Left lung (tissue), 14 donors: ENCODE measurements at places on chromosomes 6 and 20. TPM values are rescaled to one million over a fixed set of nuclear protein-coding genes. Genes with fewer than 3 reads are reported as not detected.
A peak's percentile ranks its signal among the peaks of the same experiment; 100 is the strongest.

PNLDC1 gene
- 0.23 TPM for total RNA-seq

DNA sequence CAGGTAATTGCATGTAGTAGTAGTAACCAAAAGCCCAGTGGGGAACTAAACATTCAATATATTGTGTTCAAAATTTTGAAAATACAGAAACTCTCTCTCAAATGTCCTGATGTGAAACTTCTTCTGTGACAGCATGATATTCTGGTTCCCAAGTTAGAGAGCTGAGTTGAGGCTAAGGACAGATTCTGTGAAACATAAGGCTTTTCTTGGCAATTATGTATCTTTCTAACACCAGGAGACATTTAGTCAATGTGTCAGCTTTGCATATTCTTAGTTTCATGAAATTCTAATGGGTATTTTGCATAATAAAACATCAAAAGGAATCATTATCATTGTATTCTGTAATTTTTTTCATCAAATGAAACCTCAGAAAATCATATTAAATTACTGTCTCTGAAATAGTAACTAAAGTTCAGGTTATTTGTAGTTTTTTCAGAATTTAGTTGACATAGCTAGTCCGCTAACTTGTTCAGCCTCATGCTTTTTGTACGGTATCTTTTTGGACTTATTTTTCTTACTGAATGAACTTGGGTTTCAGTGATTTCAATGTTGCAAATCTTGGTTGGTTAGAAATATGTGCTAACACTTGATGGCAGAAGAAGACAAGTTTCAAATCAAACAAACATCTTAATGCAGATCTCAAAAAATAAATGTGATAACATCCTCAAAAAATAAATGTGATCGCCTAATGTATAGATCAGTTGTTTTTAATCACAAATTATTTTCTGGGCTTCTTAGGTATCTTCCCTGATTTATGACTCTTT, 70.4 kb downstream of the AKAP7 start:
- no peaks in the 10 kb centered on the region for H3K4me1 ChIP-seq
- no peak overlapping the region for H3K4me3 ChIP-seq
- no peaks in the 10 kb centered on the region for H3K36me3 ChIP-seq
- H3K27me3 ChIP-seq, result no peaks in the 10 kb centered on the region
- no peak for DNase-seq

- DNase-seq, result peak; percentile 26
- H3K4me3 ChIP-seq, result no peak overlapping the region
- H3K4me1 ChIP-seq, result peaks cover 9% of the 10 kb centered on the region
- no peak overlapping the region for H3K27ac ChIP-seq
- no peaks in the 10 kb centered on the region for H3K36me3 ChIP-seq
Measured at GRCh38 chr6:7546896-7547295, 5.4 kb downstream of the DSP start.

GRCh38 chr6:52020945-52021570, 66.4 kb downstream of the PKHD1 start:
- H3K4me1 ChIP-seq, result no peaks in the 10 kb centered on the region
- H3K27me3 ChIP-seq, result no peaks in the 10 kb centered on the region
- no peak overlapping the region for H3K4me3 ChIP-seq

GRCh38 chr6:111427341-111428116, 55.5 kb downstream of the REV3L start:
- no peak for DNase-seq
- no peak overlapping the region for H3K4me3 ChIP-seq
- H3K27me3 ChIP-seq, result no peaks in the 10 kb centered on the region
- no peak overlapping the region for H3K27ac ChIP-seq
- peaks cover 54% of the 10 kb centered on the region for H3K4me1 ChIP-seq
- no peaks in the 10 kb centered on the region for H3K36me3 ChIP-seq

TBC1D22B gene
- total RNA-seq, result 12.4 TPM
